ENCODE measurements at places on chromosomes 4 and X.

DNA sequence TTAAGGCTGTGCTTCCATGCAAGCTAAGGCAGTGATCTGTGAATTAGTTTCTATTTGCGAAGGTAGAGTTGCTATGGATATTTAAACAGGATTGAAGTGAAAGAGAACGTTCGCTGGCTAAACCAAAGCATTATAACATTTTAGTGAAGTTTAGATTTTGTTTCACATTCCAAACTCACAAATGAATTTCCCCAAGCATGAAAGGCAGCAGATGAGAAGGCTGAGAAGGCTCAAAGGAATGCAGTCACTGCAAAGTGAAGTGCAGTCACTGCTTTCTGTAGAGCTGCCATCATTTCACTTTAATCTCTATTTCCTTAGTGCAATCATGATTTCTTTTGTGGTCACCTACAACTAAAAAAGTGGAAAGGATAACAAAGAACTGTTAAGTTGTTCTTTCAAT is 334.7 kb upstream of the NR3C2 start:
- no peak for DNase-seq

DNA sequence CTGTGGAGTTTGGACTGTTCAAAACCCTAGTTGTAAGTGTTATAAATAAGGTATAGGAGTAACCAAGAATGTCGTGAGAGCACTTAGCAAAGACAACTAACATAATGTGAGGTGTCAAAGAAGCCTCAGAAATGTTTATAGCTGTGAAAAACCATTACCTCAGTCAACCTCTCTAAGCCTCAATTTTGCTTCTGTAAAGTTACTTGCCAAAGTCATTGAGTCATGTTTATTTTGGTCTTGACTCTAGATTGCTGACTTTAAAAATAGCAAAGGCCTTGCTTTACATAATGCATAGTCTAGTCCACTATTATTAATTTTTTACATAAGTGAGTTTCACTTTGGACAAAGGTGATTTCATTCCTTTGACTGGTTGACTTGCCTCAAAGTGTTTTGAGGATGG is 257.6 kb upstream of the CXXC4 start:
- no peak for DNase-seq

DNA sequence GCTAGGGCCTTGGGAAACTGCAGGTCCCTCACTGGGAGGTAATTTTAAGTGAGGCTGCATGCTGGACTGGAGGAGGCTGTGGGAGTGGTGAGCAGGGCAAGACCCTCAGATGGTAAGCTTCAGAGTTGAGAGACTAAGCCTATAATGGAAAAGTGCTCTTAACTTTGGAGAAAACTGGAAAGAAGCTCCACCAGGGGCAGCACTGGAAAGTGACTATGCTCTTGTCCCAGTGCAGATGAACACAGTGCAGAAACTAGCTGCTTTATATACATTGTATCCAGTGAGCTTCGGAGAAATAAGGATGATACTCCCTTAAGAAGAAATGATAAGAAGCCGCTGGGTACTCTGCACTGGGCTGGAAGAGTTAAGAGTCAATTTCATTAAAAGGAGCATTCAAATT is 3.2 kb upstream of the MAGEB2 start:
- no peak for DNase-seq

DNA sequence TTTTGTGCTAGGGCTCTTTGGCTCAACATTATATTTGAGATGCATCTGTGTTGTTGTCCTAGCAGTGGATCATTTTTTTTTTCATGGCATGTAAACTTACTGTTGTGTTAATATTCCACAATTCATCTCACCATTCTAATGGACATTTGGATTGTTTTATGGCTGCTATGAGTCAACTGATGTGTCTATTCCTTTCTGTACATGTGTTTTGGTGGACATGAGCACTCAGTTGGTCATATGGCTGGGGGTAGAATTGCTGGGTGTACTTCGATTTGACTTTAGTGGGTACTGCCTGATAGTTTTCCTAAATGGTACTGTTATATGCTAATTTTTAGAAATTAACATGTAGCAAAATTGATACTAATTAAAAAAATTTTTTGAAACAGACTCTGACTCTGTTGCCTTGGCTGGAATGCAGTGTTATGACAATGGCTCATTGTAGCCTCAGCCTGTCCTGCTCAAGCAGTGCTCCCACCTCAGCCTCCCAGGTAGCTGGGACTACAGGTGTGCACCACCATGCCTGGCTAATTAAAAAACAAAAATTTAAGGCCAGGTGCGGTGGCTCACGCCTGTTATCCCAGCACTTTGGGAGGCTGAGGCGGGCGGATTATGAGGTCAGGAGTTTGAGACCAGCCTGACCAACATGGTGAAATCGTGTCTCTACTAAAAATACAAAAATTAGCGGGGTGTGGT is 9.0 kb downstream of the FAM193A start:
- DNase-seq, result no peak

- no peak for DNase-seq
Observed at GRCh38 chr4:8709050-8709728, 116.6 kb downstream of the CPZ start.

DNA sequence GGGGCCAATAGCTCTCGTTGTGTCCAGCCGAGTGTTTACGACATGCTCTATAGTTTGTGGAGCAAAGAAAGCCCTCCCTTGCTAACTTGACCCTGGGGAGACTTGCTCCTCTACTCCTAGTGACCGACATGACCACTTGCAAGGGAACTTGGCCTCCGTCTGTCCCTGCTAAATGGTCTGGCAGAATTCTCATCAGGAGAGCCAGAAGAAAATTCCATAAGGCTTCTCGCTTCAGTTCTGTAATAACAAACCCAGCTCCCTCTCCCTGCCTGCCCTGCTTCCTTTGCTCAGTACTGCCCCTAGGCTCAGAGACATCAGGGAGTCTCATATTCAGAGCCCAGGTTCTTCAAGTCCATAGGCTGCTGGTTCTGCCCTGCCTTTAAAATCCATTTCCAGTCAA is 13.0 kb downstream of the DOCK11 start:
- no peak for DNase-seq

GRCh38 chr4:64781737-64782326 is 372.6 kb upstream of the TECRL start:
- DNase-seq, result peak; percentile 50

DNA sequence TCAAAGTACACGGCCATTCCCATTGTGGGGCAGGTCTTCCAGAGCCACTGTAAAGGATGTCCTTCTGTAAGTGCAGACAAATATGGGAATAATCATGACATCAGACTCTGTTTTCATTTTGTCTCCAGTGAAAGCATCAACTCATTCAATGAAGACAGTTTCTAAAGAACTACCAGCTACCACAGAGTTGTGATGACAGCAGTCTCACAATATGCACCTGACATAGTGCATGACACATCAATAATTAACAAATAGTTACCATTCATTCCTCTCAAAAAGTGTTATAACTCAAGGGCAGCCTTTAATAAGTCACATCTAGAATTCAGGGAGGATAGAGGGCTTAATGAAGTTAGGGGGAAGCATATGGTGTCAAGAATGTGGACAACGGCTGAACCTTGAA is 20.2 kb downstream of the MTTP start:
- DNase-seq, result no peak

- DNase-seq, result peak; percentile 19
Observed at GRCh38 chr4:78652282-78652876, 100.8 kb downstream of the ANXA3 start.

DNA sequence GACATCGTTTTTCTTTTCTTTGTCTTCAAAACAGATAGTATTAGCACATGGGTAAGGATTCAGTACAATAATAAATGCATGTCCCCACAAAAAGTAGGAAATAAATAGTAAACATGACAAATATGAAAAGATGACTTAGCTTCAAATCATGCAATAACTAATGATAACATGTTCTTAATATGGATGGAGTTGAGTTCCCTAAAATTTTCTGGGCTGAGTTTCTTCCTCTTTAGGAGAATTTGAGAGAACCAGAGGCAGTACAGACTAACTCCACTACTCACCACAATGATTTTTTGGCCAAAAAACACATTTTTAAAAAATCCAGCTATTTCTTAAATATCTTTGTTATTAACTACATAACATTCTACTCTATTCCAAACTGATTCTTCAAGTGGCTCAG is 432.3 kb upstream of the HS3ST1 start:
- no peak for DNase-seq

- DNase-seq, result no peak
Observed at GRCh38 chr4:24801136-24801855, 5.9 kb downstream of the SOD3 start.

DNA sequence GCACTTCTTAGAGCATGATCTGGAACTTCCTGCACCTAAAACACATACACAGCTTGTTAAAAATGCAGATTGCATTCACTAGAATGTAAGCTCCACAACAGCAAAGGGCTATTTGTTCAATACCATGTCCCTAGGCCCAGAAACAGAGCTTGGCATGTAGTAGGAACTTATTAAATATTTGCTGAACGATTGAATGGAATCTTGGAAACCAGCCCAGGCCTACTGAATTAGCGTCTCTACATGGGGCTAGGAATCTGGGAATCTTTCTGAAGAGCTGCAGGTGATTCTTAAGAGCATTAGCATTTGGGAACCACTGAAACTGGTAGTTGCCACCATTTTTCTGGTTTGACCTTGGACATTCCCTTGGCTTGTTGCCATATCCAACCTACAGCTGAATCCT is 234.1 kb downstream of the STIM2 start:
- DNase-seq, result no peak

DNA sequence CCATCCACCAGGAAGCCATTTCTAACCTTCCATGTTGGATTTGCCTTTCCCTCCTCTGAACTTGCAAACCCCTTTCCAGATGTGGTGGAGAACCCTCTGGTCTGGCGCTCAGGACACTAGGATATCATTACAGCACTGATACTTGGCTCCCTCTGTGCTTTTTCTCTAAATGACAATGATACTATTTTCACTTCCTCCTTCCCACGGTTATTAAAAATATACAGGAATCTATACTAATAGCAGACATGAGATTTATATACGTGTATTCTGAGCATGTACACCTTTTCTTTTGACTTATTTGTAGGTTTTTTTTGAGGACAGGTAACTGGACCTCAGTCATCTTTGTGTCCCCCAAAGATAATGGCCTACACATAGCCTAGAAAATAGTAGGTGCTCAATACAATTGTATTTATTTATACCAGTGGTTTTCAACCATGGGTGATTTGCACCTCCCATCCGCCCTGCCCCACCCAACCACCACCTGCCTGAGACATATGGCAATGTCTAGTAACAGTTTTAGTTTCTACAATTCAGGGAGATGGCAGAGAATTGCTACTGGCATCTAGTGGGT is 60.4 kb upstream of the PLAC8 start:
- no peak for DNase-seq

- DNase-seq, result no peak
Observed at GRCh38 chrX:31993637-31994036, 921.8 kb upstream of the FTHL17 start.

DNA sequence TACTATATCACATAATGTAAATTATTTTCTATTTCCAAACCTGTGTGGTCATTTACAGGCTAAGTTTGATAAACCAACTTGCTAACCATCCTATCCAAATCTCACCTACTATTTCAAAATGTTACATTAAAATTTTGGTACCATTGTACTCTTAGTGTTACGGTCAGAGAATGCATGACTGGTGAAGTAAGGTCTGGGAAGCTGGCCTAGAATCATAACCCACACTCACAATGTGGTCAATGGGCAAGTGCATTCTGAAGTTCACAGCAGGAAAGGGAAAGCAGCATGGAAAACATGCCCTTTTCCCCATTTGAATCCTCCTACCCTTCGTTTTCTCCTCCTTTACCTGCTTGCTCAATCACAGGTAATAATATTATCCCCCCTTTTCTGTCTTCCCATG is 54.4 kb downstream of the PPP3CA start:
- no peak for DNase-seq

DNA sequence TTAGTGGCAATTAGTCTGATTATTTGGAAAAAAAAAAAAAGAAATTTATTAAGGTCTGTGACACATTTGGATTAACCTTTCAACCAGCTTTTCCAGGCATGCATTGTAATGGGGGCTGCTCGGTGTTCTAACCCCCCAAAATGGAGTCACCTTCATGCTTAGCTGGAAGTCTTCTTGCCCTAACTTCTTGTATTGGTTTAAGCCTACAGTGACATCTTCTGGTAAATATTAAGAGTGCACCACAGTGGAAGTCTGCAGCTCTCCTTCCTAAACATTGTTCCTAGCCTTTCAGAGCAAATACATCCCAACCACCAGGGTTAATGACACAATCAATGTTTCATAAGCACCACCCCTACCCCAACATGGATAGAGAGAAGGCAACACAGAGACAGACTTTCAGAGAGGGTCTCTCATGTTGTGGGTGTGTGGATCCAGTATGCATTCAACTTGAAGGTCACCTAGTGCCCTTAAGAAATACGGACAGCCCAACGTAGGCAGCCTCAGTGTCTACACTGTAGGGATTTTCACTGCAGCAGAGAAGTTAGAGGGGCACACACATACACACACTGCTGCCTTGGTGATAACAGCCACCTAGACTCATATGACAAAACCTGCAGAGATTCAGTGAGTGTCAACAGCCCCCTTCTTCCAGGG is 142.9 kb upstream of the MBNL3 start:
- DNase-seq, result peak; percentile 66

DNA sequence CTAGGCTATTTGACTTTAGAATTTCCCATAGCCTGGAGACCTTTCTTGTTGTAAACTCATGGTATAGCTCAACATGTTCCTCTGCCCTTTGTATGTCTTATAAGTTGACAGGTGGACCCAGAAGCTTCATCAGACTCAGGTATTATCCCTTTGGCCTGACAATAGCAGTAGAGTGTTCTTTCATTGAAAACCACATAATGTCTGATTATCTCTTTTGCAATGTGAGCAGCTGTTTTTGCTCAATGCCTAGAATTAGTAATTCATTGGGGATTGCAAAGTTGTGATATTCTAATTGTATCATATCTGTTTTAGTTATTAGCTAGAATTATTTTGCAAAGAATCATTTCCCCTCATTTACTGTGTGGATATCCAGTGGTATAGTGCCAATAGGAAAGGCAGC is 27.5 kb downstream of the TBC1D19 start:
- no peak for DNase-seq

DNA sequence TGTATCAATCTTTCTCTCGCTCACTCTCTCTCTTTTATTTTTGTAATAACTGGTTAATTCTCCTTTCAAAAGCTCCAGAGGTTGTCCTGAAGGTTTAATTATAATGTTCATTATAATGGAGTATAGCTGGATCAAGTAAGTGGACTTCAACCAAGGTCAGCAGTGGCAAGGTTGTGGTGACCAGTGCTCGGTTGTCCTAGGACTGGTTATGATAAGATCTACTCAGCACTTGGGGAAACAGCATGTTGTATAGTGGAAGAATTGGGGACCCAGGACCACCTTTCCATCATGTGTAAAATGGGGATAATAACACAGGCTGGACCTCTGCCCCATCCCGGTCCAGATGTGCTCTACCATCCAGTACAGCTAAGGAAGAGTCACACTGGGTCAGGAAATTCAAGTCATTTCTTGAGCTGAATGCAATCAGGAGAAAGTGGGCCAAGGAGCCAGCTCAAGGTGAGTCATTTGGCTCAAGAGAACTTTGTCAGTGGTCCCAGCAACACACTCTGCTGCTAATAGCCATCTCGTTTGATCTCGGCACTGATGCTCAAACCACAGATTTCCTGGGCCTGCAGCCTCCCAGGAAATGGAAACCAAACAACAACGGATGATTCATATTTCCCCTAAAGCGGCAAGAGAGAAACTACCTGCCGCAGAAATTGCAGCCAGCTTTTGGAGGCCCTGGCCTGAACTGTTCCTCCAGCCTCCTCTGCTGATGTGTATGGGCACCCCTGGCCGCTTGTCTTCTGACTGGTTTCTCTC is 123.6 kb upstream of the RBPJ start:
- DNase-seq, result no peak
